ENCODE measurements at places on chromosomes 1 and 21.

DNA sequence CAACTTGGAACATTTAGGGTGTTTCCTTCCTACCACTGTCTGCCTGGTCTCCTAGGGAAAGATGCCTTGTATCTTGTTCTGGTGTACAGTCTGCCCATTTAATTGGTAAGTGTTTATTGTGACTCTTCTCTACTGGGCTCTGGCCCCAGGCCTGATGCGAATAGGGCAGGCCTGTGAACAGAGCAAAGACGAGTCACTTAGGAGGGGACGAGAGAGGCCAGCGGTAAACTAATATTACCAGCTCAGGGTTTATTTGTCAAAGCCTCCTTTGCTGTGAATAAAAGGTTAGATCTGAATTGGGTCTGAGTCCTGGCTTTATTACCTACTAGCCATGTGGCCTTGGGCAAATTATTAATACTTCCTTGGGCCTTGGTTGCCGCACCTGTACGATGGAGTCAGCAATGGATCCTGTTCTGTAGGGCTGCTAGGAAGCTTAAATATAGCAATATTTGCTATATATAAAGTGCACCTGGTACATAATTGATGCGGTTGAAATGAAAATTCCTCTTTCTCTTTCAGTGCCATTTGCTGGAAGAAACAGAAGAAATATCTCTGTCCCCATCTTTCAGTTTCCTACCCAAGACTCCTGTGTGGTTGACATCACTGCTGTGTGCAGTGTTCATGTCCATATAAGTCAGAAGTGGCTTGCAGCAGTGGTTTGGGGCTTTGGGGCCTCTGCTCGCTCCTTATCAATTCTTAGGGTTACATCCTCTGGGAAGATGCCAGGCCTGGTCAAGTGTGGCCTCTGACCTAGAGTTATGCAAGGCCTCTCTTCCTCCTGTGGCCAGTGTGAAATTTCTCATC lies 32.4 kb downstream of the MAPKAPK2 start:
- DNase-seq, result no peak

GRCh38 chr1:151246786-151247185 lies 7.7 kb upstream of the PSMD4 start:
- DNase-seq, result no peak

DNA sequence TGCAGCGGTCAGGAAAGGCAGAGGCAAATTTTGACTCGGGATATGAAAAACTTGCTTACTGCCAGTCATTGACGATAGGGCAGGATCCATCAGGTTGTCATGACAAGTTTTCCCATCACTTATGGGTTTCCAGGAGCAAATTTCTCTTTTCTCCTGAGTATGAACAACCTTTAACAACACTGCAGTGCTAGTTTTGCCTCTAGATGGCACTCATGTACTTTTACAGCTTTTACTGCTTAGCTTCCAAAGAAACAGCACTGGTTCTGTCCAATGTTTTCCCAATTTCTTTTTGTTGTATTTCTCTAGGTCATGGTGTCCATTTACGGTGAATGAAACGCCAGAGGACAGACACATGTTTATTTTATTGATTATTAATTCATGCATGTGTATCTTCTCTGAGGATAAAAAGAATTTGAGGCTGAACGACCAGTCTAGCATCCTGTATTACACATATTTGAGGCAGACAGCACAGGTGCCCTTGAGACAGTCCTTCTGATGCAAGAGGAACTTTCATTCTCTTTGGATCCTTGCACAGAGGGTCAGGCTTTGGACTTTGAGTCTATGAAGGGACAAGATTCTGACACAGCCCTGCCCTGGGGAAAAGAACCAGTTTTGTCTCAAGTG lies 112.3 kb upstream of the TRABD2B start:
- DNase-seq, result no peak

DNA sequence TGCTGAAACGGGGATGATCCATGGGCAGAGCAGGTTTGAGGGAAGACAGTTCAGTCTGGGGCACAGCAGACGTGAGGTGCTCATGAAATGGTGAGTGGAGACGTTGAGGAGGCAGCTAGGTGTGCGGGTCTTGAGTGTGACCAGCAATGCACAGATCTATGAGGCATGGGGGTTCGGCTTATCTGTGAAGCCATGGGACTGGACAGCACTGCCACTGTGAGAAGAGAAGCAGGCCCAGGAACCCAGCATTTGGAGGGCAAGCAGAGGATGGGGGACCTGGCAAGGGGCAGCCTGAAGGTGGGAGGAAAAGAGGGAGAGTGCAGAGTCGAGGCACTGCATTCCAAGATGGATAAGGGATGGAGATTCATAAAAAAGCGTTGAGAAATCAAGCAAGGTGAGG lies 8.0 kb downstream of the CSF1 start:
- DNase-seq, result no peak

DNA sequence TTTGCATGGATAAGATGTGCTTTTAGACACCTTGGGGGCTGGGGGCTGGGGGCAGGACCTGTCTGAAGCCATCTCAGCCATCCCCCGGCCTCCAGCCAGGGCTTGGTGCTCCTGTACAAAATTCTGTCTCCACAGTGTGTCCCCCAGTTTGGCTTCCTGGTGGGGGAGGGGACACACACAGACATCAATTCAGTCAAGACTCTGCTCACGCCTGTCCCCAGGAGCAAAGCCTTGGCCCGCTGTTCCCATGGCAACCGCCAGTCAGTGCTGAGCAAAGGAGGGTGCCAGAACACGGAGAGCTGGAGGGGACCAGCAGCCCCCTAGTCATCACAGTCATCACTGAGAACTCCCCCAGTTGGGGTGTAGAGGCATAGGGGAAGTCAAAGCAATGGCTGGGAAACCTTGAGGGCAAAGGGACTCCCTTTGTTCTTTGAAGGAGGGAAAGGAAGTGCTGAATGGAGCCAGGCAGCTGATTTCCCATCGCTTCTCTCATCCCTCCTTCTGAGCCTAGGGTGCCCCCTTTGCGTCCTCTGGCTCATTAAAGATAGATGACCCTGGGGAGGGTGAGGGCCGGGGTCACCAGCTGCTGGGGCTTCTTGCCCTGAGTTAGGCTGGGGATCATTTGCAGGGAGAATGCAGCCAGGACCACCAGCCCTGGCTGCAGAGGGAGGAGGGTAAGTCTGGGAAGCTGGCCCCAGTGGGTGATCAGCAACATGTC lies 134.9 kb upstream of the IPO9 start:
- no peak for DNase-seq

GRCh38 chr1:54996359-54996868 lies 2.3 kb upstream of the BSND start:
- DNase-seq, result peak; percentile 48

- DNase-seq, result no peak
These were observed 61.9 kb downstream of the TIAM1 start for GRCh38 chr21:31282095-31282709.

DNA sequence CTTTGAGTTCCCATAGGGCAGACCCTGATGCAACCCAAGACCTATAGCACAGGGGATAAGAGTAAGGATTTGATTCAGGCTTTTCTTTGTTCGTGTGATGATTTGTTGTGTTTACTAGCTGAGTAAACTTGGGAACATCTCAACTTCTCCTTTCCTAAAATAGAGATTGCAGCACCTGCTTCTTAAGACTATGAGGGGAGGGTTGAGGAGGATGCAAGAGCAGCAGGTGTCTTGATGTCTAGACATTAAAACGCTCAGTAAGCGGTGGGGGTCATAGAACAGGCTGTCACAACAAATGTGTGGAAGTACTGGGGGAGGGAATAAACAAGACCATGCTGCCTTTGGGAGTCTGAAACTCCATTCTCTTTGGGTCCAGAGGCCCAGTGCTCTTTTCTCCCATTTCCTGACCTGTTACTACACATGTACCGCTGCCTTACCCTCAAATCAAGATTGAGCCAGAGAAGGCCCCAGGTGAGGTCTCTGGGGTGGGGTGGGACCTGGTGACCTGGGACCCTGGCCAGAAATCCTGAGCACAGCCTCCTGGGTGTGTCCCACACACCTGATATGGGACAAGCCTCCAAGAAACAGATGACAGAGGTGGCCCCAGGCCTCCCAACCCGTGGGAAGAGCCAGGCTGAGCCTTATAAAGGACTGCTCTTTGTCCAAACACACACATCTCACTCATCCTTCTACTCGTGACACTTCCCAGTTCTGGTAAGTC lies at the start of gene S100A7A:
Gene S100A7A (plus strand): TSS at position 671 of the 721 bp plus-strand sequence. CDS start 1,563 bp downstream, outside the sequence.
- no peak for DNase-seq

DNA sequence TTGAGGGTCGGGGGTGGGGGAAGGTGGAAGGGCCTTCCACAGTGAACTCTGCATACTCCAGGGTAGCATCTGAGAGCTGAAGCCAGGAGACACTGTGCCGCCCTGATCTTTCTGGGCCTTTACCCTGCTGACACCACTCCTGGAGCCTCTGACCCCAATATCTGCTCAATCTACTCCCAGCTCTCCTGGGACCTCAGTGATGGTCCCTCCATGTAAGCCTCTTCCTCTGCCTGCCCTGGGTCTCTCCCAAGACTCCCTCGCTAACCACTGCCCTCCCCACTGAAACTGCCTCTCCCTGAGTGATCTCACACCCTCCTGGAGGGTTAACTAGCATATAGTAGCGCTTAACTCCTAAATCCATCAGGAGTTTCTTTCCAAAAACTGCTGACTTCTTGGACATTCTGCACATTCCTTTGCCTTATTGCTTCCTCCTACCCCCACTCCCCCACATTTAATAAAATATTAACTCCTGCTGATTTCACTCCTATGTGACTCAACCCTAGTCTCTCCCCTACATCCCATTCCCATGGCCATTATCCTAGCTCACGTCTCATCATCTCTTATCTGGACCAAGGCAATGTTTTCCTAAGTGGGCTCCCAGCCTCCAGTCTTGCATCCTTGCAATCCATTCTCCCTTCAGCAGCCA lies 145.6 kb downstream of the HMGB4 start:
- DNase-seq, result no peak

DNA sequence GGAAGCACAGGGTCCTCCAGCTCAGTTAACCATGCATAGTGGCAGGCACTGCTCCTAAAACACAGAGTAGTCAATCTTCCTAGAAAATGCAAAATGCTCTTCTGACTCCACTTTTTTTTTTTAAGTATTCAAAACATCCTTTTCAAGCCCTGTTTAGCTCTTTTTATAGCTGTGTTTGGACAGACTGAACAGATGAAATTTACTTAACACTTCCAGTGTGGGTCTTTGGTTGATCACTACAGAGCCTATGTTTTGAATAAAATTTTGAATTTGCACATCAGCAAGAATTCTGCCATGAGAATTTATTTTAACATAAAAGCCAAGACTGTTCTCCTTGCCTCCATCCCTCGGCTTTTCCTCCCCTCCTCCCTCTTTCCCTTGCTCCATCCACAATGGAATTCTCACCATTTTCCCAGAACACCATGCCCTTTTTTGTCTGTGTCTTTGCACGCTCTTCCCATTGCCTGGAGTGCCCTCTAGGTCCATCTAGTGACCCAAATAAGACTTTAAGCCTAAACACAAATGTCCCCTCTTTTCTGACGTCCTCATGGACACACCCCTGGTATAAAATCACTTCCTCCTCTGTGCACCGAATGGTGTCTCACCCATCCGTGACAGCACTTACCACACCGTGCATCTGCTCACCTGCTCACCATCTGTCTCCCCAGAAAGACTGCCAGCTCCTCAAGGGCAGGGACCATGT lies 24.0 kb upstream of the CPT2 start:
- no peak for DNase-seq

DNA sequence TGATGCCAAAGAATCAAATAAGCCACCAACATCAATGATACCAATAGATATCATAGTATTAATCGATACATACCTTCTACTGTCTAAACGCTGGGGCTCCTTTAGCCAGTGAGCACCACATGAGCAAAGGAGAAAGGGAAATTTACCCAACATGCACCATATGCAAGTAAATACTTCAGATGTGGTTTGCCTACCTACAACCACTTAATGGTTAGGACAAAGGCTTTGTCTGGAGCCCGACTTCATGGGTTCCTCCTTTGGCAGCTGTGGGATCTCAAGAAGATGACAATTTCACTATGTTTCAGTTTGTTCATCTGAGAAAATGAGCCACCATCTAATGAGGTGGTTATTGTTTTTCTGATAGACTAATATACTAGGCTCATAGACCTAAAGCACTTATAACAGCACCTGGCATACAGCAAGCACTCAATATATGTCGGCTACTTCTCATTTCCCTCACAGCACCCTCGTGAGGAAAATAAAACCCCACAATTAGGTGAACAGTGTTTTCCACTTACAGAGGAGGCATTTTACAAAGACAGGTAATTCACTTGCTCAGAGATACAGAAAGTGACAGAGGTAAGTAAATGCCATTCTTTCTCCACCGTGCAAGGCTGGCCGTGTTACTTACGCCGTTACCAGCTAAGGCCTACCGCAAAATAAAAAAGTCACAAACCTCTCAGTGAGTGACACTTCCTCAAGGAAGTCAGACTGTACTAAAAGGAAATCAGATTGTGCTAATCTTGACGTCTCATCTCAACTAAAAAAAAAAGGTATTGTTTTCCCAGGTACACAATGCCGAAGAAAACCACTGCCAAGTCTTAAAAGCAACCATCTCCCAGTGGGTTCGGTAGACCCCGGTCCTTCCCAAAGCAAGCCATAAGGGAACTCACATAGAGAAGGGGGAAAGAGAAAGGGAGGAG lies 1.6 kb downstream of the TTC13 start:
- DNase-seq, result no peak

DNA sequence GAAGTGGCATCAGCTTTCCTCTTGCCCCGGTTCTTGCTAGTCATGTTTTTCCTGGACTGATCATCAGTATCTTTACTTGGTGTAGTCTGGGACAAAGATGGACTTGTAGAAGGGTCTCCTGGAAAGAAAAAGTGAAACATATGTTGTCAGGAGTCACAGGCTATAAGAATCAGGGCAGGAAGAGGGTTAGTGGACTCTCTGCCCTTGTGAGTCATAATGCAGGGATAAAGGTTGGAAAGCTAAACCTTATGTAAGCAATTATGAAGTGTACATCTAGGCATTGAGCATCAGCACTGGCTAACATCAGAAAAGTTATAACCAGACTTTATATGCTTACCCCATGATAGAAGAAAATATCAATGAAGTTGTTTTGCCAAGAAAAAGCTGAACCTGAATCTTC lies 51.2 kb downstream of the XKR8 start:
- DNase-seq, result no peak

DNA sequence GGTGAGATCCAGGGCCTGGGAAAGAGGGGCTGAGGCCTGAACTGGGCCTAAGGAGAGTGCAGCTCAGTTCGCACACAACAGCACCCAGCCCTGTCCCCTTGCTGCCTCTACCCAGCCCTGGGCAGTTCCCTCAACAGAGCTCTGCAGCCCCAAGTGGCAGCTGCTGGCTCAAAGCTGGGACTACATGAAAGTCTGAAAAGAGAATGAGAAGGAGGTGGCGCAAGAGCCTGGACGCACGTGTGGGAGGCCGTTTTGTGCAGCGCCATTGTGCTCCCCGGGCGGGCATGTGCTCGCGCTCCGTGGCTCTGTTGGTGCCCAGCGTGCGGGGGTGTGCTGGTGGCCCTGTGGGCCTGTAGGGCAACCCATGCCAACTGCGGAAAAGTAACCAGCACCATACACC lies 10.3 kb downstream of the GPR37L1 start:
- DNase-seq, result no peak

All from stimulated activated CD8-positive, alpha-beta memory T cell treated with anti-CD3 and anti-CD28 coated beads, Interleukin-12 subunit alpha, Interleukin-12 subunit beta, amount 100 ng/mL, for 4 hours (primary cell).